Fibroblast of villous mesenchyme (primary cell): ENCODE measurements at places on chromosomes 3 and 15.
A peak's percentile ranks its signal among the peaks of the same experiment; 100 is the strongest.

DNA sequence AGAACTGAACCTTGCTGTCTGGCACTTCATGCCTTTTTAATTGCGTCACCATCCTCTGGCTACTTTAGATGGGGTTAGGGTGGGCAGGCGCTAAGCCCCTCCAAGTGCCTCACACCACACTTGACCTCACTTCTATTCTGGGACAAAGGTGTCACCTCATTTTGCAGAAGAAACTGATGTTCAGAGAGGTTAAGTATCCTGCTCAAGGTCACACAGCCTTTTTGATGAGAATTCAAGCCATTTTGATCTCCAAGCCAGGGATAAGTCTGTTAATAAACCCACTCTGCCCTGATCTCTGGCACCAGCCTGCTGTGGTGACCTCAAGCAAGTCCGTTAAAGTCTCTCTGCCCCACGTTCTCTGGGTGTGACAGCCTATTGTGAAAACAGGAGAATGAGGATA, 58.8 kb upstream of the PRR23C start:
- no peak for DNase-seq

GRCh38 chr15:66454143-66454542, 43.4 kb downstream of the SNAPC5 start:
- peak; percentile 41 for DNase-seq

- DNase-seq = no peak
Observed at GRCh38 chr15:46151786-46152185, 517.0 kb downstream of the SQOR start.

- no peak for DNase-seq
Observed at GRCh38 chr3:77093101-77093500, 53.2 kb downstream of the ROBO2 start.

DNA sequence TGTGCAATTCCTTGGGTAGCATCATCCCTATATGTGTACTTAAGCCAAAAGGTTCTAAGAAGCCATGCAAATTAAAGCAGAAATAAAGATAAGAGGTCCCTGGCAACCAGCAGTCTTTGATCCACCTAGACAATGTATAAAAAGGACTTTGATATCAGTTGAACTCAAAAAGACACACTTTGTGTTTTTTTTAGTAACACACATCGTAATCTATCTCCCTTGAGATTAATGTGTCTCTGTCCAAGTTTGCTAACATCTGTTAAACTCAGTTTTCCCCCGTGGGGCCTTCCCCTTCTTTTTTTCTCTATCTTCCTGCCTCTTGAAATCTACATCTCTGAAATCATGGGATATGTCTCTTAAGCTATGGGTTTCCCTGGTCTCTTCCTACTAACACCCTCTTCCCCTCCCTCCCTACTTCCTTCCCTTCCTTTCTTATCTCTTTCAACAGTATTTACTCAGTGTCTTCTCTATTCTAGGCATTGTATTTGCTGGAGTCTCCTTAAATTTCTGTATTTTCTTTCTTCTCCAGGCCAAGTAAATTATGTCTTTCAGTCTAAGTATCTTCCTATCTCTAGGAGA, 27.7 kb downstream of the ALDH1A2 start:
- no peak for DNase-seq

- DNase-seq = peak; percentile 60
Observed at GRCh38 chr3:11212299-11212608, 58.0 kb downstream of the HRH1 start.

DNA sequence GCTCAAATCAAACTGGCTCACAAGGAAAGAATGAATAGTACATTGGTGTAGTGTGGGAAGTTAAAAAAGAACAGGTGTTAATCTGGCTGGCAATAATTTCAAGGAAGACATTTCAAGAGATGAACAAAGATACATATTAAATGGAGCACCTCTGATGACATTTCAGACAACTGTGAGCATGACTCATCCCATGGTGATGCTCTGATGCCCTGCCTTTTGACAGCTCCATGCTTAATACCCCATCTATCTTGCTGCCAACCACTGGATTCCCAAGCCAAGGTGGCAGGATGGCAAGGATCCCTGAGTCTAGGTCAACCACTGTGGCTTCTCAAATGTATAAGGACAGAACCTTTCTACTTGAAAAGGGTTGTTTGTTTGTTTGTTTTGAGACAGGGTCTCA, 29.3 kb downstream of the LRRC2 start:
- DNase-seq = no peak

GRCh38 chr3:177932750-177933660, 603.2 kb upstream of the KCNMB2 start:
- no peak for DNase-seq

DNA sequence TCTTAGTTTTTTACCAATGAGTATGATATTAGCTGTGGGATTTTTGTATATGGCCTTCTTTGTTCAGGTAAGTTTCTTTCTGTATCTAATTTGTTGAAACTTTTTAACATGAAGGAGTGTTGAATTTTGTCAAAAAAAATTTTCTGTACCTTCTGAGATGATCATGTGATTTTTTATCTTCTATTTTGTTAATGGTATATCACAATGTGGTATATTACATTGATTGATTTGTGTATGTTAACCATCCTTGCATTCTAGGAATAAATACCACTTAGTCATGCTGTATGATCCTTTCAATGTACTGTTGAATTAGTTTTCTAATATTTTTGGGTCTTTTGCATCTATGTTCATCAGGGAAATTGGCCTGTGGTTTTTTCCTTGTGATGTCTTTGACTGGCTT, 92.5 kb upstream of the MNS1 start:
- DNase-seq = no peak

GRCh38 chr3:164732166-164732565, 346.1 kb downstream of the SI start:
- DNase-seq = no peak

DNA sequence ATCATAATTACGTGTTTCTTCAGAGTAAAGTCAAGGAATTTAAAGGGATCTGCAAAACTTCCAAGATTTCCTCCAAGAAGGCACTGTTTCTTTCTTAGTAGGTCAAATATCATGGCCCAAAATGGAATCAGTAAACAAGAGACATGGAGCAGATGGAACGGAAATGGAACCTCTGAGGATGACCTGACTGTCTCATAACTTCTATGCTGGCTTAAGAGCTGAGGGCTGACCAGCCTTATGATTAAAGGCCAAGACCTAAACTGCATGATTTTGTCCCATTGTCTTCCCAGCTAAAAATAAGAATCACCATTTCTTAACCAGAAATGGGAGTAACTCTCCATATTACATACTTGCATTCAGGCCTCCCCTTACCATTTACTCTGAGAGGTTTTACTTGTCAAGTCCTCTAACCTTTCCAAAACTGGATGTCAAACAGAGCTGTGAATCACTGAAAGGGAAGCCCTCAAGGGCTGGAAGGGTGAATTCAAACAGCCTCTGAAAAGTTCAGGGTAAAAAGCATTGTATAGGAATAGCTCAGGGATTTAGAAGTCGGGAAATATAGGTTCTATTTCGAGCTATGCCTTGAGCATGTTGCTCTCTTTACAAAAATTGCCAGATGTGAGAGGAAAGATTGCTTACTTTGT, 103.7 kb downstream of the MEIS2 start:
- peak; percentile 45 for DNase-seq

- no peak for DNase-seq
Observed at GRCh38 chr3:61975936-61976335, 397.4 kb downstream of the FEZF2 start.

- no peak for DNase-seq
Observed at GRCh38 chr3:53009826-53010539, 35.9 kb downstream of the SFMBT1 start.

DNA sequence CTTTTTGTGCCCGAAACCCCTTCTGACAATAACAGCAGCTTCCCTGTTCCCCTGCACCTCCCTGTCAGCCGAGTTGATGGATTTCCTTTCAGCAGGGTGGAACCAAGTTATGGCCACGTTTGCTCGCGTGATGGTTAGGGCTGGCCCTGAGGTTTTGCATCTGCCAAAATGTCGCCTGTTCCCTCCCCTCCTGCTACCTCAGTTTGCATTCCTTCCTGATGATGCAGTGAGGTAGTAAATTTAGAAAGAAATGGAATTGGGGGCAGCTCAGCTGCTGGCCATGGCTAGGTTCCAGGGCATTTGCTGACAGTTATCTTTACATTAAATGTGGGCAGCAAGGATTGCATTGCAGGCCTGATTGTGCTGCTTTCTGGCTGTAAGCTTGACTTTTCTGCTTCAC, 13.2 kb downstream of the LIMD1 start:
- peak; percentile 66 for DNase-seq

GRCh38 chr3:73571238-73571794, 53.4 kb downstream of the PDZRN3 start:
- no peak for DNase-seq

GRCh38 chr15:39154227-39154638, 426.6 kb upstream of the THBS1 start:
- no peak for DNase-seq

DNA sequence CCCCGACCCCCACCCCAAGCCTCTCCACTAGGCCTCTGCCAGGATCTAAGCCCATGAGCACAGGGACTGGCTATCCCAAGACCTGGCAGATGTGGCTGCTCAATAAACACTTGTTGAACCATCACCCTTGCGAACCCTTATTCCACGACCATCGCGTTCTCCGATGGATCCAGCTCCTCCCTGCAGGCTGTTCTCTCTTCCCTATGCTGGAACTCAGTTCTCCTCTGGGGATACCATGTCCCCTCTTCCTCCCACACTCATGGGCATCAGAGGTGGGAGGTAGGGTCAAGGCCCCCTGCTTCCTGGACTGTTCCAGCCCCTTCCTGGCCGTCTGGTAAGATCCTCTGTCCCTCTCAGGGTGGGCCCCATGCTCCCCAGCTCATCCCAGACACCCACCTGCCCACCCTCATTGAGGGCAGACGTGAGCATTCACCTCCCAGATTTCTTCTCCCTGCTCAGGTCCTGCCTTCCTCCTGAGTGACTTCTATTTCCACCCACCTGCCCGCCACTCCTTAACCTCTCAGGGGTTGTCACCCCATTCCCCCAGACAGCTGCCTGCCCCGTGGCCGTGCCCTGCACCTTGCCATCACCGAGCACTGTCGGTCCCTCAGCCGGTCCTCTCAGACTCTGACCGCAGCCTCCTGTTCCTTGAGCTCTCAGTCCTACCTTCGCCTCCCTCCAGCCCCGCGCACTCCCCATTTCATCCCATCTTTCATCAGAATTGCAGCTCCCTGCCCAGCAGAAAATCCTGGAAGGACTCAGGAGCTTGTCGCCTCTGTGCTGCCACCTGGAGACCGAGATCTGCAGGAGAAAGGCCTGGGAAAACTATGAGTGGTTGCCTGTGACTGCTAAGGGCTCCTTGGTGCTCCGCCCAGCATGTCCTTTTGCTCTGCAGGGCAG, 42.0 kb downstream of the PML start:
- DNase-seq = peak; percentile 75

GRCh38 chr15:77855871-77856270, 221.6 kb downstream of the TBC1D2B start:
- DNase-seq = no peak

- no peak for DNase-seq
Observed at GRCh38 chr3:135564696-135565095, 400.8 kb upstream of the PPP2R3A start.

DNA sequence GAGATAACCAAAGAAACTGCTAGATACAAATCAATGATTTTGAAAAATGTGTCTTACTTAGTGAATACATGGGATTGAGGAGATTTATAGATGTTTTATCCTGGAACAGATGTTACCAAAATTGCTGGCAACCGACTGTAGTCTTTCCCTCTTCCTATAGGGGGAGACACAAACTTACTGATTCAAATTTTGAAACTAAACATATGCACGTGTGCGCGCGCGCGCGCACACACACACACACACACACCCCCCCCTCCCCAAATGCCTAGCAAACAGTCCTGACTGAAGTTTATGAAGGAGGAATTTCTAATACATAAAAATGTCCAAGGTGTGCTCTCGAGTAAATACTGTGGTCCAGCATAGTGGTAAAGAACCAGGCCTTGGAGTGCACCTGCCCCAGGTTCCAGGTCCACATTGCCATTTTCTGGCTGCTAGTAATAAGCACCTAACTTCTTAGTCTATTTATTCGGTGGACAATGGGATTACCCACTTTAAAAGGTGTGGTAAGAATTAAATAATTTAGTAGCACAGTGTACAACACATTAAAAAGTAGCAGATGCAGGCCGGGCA, 18.5 kb upstream of the C3orf62 start:
- peak; percentile 59 for DNase-seq
